ENCODE measurements at places on chromosomes 7 and 10.

DNA sequence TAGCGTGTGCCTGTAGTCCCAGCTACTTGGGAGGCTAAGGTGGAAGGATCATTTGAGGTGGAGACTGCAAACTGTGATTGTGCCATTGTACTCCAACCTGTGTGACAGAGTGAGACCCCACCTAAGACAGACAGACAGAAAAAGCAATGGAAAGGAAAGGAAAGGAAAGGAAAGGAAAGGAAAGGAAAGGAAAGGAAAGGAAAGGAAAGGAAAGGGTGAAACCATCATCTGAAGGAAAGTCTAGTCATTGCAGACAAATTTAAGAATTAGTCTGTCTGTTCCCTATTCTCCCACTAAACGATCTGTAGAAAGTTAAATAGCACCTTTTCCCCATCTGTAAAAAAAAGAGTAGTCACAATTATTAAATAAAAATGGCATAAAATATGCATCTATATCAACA, 91.1 kb upstream of the SKAP2 start:
- no peak for DNase-seq

GRCh38 chr10:101032637-101033224, 1.7 kb downstream of the SFXN3 start:
- DNase-seq: peak; percentile 91

DNA sequence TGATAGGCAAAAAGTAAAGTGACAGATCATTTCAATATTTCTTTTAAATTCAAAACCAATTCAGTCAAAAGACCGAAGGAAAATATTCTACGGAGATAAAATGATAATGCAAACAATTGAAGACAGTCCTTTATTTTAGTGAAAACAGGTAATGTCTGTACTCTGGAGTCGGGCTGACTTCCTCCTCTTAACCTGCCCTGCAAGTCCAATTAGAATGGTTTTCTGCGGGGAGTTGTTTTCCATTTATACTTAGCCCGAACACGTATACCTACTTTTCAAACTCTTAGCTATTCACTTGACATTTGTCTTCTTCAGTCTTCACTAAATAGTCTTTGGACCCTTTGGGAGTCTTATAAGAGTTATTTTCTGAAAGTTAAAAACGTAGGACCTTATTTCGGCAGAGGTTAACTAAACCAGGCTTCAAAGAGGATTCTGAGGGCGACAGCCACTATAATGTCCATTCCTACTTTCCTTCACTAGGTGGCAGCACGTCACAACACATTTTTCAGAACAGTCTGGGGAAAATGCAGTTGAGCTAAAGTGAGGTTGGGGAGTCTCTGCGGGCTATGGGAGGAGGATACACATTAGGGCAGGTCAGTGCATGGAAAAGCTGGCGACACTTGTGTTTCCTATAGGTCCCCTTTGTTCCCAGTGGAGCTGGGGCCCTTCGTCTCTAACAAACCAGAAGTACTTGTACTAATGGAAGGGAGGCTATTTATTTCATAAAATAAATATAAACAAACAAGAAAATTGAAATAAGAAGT, 472.0 kb downstream of the KCNMA1 start:
- DNase-seq: peak; percentile 39

GRCh38 chr10:9636216-9636615, 1381.5 kb upstream of the CELF2 start:
- DNase-seq: no peak

DNA sequence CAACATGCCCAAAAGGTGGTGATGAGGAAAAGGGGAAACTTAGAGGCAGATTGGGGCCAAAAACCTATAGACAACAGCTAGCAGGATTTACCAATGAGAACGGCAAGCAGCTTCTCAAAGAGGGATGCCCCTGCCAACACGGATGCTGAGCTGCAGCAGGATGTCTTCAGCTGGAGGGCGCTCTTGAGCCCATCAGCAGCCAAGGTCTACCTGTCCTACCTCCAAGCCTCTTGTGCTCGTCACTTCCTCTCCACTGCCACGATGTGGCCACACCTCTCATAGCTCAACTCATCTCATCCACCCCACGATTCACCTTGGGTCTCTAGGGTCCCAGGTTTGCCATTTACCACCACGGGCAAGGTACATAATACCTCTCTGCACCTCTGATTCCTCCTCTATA, 36.5 kb downstream of the DLG5 start:
- DNase-seq: no peak

DNA sequence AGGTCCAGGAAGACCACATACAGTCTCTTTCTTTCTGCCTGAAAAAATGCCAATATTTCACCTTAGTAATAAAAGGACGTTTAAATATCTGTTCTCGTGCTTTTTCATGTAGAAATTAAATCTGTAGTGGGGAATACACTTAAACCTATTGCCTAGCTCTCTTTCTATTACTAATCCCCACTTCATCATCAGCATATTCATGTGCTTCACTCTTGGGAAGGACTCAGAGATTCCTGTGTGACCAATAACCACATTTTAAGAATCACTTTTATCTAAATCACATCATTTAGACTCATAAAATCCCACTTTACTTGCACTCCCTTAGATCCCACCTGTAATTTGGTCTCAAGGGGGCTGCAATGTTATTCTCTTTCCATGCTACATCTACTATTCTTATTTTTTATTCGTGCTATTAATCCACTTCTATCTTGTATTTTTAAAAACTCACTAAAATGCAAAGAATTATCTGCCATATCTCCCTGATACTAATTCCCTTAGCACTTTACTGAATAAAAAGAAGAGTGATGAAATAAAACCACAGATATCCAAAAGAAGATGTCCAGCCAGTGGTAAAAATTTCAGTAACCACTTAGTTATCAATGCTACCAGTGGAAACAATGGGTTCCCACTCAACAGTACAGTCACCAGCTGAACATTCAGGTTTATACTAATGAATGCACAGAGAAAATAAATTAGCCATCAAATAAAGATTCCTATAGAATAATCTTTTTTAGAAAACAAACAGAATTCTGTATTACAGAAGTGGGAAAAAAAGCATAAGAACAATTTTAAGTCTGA, 102.1 kb downstream of the PPP1R17 start:
- no peak for DNase-seq

DNA sequence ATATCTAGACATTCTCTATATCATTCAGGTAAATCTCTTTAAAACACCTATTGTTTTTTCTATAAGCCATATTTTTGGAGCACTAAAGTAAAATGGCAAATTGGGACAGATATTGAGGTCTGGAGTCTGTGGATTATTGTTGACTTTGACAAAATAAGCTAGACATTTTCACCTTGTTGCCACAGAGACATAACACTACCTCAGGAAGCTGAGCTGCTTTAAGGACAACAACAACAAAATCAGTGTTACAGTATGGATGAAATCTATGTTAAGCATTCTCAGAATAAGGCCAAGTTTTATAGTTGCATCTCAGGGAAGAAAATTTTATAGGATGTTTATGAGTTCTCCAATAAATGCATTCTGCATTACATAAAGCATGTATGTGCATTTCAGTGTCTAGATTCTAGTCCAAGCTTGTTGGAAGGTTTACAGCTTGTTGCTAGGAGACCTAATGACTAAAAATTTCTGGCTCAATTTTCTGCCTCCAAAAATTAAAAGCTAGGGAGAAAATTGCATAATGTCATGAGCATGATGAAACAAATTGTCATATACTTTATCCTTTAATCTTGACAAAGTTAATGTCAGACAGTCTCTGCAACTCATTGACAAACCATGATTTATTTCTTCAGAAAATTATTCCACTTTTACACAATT, 18.3 kb downstream of the LIPM start:
- no peak for DNase-seq

- no peak for DNase-seq
Measured at GRCh38 chr10:101878869-101879268, 35.3 kb upstream of the KCNIP2 start.
